ENCODE measurements at places on chromosomes 12 and 14.

GRCh38 chr14:52690983-52691760 lies 4.2 kb downstream of the ERO1A start:
- no peak for DNase-seq

DNA sequence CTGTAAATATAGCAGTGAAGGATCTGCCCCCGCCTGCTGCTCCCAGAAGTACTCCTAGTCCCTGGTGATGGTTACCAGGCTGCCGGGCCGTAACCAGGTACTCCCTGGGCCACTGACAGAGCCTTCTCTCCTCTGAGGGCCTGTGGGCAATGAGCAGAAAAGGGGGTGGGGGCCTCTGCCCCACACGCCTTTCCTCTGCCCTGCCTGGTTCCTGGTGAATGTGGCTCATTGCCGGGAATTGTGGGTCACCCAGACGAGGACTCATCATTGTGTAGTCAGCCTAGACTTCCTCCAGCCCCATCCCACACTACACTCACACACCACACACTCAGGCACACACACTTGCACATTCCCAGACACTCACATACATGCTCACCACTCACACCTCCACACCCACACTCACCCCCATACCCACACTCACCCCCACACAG lies 35.7 kb upstream of the ACTN1 start:
- DNase-seq: no peak

GRCh38 chr12:76871742-76872141 lies 7.1 kb downstream of the CSRP2 start:
- no peak for DNase-seq

DNA sequence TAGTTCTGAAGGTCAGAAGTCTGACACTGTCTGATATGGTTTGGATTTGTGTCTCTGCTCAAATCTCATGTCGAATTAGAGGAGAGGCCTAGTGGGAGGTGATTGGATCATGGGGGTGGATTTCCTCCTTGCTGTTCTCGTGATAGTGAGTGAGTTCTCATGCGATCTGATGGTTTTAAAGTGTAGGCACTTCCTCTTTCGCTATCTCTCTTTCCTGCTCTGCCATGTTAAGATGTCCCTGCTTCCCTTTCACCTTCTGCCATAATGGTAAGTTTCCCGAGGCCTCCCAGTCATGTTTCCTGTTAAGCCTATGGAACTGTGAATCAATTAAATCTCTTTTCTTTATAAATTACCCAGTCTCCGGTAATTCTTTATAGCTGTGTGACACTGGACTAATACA lies 84.1 kb upstream of the TMTC1 start:
- DNase-seq: no peak

DNA sequence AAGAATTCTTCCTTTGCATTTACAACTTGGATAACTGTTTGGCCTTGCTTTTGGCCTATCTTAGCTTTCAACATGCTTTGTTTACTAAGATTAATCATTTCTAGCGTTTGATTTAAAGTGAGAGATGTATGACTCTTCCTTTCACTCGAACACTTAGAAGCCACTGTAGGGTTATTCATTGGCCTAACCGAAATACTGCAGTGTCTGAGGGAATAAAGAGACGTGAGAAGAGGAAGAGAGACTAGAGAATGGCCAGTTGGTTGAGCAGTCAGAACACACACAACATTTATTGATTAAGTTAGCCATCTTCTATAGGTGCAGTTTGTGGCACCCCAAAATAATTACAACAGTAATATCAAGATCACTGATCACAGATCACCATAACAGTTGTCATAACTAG lies 62.3 kb upstream of the CCDC175 start:
- DNase-seq: no peak

- no peak for DNase-seq
Observed at GRCh38 chr12:9636150-9636850, 28.6 kb upstream of the KLRB1 start.

DNA sequence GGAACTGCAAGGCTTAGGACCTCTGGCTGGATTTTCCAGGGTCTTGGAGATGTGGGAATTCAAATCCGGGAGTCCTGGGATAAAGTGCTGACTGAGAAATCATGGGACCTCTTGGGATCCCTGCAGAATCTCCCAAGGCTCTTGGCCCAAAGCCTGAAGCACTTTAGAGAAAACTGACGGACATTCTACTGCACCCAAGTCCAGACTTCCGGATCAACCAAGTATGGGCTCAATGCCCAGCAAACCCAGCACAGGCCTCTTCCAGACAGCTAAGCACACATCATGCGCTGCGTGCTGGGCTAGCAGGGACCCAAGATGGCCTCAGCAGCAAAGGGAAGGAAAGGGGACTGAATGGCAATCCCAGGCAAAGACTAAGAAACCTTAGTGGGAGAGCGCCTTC lies 85.0 kb downstream of the ACTN1 start:
- DNase-seq: no peak

DNA sequence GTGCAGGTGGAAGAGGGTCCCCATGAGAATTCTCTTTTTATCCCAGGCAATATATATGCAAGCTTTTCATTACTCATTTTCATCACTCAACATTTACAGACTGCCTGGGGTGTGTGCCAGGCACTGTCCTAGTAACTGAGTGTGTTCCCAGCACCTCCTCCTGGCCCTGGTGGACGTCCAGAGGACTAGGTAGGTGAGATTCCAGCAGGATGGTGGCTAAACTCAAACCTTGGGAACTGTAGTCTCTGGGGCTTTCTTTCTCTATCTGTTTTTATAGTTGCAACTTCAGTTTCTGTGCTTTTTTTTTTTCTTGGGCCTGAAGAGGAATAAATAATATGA lies 63.8 kb downstream of the SUSD6 start:
- no peak for DNase-seq

GRCh38 chr12:4133636-4134447 lies 139.7 kb upstream of the CCND2 start:
- no peak for DNase-seq

DNA sequence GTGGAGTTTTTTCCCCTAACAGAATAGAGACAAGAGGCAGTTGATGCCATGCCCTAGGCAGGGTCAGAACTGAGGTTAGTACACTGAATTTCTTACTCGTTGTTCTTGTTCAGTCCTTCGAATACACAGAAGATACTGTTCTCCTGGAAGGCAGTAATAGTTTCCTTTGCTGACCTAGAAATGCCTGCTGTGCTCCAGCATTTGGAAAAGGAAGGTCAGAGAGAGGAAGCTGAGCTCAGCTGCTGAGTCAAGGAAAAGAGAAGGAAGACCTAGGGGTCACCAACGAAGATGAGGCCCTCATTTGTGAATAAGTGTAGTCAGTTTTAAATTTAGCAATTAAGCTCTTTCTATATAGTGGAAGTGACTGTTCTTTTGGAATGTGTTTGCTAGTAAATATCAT lies 100.1 kb downstream of the CRADD start:
- no peak for DNase-seq
